MCF 10A (cell line): ENCODE measurements at places on chromosomes 1 and 21.
A peak's percentile ranks its signal among the peaks of the same experiment; 100 is the strongest.

- no peak for DNase-seq
Measured at GRCh38 chr1:35576061-35576765, 3.1 kb downstream of the TFAP2E start.

DNA sequence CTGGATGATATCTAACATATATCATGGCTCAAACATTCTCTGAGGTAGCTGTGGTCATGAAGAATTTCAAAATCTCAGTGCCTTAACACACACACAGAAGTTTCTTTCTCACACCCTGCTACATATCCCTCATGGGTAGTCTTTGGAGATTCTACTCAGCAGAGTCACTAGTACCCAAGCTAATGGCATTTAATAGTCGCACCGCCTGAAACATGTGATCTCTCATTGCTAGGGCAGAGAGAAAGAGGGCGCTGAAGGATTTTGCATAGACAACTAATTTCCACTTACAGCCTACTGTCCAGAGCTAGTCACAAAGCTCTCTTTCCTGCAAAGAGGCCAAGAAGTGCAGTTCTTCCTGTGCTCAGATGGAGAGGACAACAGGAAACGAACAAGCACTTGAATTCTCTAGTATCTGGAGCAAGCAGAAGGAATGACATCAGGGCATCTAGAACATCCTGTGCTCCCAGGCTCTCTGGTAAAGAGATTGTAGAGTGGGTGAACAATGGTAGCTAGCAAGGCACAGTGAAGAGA, 183.4 kb upstream of the PTBP2 start:
- DNase-seq = peak; percentile 10

DNA sequence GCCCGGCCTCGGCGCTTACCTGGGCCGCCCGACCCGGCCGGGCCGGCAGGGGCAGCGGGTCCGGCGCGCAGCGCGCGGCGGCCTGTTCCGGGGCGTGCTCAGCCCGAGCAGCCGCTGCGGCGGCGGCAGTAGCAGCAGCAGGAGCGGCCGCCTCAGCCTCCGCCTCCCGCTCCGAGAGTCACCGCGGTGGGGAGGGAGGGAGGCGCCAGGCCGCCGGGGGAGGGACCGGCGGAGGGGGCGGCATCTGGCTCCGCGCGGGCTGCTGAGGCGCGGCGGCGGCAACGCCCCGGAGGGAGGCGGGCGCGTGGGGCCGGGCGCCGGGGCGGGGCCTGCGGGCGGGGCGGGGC, at the start of gene CTNNBIP1:
Gene CTNNBIP1 (minus strand): TSS at position 194 of the 347 bp plus-strand sequence. CDS start 38,205 bp downstream, outside the sequence.
- DNase-seq = no peak

DNA sequence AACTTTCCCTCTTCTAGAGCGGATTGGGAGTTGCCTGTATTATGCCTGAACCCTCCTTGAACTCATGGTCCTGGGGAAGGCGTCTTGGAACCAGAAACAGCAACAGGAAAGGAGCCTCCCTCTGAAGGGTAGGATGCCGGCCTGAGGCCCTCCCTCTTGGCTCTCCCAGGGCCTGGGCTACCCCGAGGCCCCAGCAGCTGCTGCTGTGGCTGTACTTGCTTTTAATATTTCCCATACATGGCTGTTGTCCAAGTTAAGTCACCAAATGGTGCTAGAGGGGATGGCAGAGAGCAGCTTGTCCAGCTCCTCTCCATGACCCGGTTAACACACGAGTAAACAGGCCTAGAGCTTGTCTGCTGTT, 10.5 kb downstream of the CHRNB2 start:
- no peak for DNase-seq

DNA sequence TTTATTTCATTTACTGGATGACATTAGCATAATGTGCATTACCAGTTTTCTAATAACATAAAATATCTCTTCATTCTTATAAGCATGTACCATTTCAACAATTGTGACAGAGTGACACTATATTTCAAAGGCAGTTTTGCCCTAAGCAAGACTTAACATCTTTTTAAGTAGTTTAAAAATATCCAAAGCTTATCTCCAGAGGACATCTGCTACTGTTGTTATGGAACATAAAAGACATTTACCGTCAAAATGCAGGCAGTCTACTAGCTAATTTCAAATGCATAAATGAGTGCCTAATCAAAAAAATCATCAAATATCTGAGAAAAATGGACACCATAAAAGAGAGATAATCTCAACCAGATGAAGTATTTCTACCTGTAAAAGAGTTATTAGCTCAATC, 782.4 kb upstream of the BRINP3 start:
- DNase-seq = no peak

DNA sequence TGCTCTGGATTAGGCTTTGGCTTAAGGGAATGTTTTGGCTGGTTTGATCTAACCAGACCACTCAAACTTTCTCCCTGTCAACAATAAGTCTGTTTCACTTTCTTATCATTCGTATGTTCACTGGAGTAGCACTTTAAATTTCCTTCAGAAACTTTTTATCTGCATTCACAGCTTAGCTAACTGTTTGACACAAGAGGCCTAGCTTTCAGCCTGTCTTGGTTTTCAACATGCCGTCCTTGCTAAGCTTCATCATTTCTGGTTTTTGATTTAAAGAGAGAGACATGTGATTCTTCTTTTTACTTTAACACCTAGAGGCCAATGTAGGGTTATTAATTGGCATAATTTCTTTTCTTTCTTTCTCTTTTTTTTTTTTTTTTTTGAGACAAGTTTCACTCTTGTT, 14.9 kb upstream of the CYB5R1 start:
- no peak for DNase-seq

DNA sequence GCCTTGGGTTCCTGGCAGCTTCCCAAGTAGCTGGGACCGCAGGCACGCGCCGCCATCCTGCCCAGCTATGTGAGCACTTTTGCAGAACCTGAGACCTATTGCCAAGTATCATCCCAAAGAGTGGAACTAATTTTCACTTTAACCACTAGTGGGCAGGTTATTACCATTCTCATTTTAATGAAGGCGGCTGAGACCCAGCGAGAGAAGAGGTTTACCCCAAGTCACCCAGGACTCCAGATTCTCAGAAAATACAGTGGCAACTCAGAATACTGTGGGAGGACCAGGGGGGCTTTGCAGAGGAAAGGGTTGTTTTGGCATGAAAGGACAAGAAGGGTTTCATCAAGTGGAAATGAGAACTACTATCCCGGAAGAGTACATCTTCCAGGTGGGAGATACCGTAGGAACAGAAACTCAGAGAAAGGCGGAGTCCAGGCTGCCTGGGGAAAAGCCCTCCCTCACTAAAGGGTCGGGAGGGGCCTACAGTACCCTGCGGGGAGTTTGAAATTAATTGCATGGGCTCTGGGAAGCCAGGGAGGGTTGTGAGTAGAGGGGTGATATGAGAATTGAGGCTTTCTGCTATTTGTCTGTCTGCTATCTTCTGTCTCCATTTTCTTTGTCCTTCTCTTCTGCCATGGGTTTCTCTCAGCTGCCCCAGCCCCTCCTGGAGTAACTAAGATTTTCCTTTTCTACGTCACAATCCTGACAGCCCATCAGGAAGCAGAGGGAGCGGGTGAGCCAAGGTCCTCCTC, 7.2 kb upstream of the SEMA4A start:
- DNase-seq = peak; percentile 97

DNA sequence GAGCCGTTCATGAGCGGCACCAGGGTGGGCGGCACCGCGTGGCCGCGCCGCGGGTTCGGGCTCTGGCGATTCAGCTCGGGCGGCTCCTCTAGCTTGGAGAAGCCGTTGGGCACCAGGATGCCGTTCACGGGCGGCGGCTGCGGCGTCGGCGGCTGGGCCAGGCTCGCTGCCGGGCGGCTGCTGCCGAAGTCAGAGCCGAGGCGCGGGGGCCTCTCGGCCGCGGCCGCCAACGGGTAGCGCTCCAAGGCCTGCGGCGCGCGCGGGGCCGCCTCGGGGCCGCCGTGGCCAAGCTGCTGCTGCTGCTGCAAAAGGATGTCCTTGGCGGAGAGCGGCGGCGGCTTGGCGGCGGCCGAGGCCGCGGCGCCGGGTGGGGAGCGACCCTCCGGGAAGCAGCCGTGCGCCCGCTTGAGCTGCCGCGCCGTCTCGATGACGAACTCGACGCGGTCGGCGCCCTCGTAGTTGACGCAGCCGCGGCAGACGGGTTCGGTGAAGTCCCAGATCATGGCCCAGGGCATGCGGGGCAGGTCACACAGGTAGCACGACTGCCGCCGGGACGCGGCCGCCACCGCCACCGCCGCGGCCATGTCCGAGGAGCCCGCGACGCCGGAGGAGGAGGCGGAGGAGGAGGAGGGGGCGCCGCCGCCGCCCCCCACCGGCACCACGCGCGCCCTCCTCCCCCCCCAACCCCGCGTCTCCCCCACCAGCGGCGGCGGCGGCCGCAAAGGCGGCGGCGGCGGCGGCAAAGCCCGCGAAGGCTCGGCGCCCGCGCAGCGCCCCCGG, 877 bp downstream of the IRF2BP2 start:
- DNase-seq = peak; percentile 69

DNA sequence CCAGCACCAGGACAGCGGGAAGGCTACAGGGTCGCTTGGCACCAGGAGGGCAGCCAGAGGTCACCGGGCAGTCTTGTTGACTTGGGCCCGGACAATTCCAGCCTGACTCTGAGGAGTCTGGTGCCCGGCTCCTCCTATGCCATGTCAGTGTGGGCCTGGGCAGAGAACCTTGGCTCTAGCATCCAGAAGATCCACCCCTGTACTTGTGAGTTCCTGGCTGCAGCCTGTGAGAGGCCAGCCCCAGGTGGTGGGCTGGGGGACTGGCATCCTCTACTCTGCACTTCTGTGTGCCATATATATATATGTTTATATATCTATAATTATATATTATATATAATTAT, 11.6 kb upstream of the PTPN7 start:
- DNase-seq = no peak

- no peak for DNase-seq
Measured at GRCh38 chr1:26750428-26750827, 37.3 kb upstream of the PIGV start.

DNA sequence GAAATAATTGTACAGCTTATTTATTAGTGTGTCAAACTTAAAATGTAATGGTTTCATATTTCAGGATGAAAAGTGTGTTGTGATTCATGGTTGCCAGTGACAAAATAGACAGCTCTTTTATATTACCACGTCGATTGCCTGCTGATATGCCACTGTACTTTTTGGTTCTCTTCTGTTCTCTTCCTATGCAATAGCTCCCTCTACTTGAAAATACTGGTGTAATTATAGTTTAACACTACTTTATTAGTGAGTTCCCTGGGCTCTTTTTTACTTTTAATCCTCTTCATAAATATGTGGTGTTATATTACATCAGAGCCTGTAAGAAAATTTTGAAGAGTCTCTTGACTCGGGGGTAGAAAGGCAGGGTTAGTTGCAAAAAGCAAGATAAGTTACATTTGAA, 111.3 kb downstream of the PATJ start:
- no peak for DNase-seq

DNA sequence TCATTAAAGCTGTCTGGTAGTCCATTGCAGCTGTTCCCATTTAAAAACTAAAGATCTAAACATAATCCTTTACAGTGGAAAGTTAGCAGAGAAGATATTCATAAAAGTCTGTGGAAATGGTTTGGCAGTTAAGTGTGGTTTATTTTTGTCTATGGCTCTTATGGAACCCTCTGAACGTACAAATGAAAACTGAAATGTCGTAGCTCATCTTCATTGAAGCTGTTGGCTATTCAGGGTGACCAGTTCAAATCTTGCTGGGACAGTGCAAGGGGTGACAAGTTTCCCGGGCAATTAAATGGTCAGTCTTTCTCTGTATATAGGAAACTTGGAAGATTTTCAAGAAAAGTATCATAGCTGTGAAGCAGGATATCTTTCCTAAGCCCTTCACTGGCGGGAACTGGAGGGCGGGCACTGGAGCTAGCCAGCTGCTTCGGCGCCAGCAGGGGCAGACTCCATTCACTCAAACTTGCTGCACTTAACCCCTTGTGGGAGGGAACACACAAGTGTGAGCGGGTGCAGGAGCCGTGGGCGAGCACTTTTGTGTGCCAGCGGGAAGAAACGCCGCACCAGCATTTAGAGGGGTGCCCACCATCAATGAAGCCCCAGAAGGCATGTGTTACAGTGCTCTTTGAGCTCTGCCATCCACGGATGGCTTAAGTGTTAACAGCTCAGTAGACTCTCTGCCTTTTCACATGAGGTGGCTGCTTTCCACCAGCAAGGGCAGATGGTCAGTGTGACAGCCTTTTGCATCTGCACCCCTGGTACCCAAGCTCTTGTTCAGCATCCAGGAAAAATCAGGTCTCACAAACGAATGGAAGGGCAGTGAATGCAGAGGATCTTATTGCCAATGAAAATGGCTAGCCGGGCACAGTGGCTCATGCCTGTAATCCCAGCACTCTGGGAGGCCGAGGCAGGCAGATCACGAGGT, 232.1 kb upstream of the KAZN start:
- no peak for DNase-seq

GRCh38 chr1:93056214-93056613, 22.9 kb upstream of the MTF2 start:
- DNase-seq = peak; percentile 44

DNA sequence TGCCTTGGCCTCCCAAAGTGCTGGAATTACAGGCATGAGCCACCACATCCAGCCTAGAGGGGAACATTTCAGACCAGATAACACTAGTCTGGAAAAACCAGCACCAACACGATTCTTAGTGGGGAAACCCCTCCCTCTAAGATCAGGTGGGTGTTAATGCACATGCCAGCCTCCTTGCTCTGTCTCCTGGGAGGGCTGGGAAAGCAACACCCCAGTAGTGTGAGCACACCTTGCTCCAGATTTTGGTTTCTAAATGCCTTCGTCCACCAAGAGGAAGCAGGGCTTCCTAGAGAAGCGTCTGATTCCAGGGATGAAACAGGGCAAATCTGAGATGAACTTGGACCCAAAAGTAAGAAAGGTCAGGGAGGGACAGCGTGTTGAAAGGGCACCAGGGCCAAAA, 2.2 kb upstream of the KRTAP10-4 start:
- DNase-seq = no peak

- no peak for DNase-seq
Measured at GRCh38 chr1:30295674-30296073, 427.7 kb downstream of the MATN1 start.

DNA sequence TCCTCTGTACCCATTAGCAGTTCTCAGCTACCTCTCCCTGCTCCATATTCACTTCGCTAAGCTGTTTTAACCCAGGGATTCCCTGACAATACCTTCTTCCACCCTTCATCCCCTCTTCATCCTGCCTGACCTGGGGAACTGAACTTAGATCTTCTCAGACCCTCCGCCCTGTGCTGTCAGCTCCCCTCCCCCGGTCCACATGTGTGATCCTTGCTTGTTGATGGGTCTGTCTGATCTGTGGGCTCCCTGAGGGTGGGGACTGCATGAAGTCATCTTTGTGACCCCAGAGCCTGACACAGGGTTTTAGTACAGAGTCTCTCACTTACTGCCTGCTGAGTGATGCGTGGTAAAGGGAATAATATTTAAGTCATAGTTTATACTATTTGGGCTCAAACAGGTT, 11.8 kb downstream of the CHAF1B start:
- DNase-seq = no peak

DNA sequence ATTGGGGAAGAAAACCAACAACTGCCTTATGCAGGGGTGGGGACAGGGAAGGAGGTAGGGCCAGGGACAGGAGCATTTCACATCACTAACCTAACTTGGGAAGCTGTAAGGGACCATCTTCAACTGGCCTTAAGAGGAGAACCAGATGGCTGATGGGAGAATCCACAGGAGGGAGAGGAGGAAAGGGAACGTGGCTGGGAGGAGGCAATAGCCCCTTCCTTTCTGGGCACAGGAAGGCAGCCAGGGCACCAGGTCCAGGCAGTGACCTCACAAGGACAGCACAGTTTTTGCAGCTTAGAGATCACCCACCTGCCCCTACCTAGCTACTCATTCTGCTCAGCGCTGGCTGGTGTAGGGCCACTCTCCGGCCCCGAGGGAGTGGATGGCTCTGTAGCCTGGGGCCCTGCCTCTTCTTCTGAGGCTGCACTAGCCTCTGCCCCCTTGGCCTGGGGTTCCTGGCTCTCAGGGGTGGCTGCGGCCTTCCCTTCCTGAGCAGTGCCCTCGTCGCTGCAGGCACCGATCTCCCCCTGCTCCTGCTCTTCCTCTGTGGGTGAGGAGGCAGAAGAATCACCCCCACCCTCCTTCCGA, 1.7 kb downstream of the MARCKSL1 start:
- no peak for DNase-seq
